Small intestine (tissue), 16 donors: ENCODE measurements at places on chromosomes 16 and 17. TPM values are rescaled to one million over a fixed set of nuclear protein-coding genes. Genes with fewer than 3 reads are reported as not detected.

DNA sequence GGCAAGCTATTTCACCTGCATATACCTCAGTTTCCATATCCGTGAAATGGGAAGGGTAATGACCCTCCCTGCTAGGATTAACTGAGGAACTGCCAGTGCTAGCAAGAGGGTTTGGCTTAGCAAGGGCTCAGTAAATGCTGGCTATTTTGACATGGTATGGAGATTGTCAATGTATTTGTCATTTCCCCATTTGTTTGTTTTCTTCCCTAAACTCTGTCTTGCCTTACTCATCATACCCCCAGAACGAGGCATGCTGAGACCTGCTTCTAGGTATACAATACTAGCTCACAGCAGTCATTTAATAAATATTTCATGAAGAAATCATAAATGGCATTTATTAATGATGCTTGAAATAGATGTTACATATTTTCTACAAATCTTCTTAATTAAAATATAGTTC is 124.0 kb downstream of the DYNLRB2 start:
- DNase-seq: no peak

GRCh38 chr17:82874011-82874835 is 34.4 kb upstream of the ZNF750 start:
- DNase-seq: no peak

GRCh38 chr16:88754912-88755744 is 29.9 kb downstream of the PIEZO1 start:
- no peak for DNase-seq

DNA sequence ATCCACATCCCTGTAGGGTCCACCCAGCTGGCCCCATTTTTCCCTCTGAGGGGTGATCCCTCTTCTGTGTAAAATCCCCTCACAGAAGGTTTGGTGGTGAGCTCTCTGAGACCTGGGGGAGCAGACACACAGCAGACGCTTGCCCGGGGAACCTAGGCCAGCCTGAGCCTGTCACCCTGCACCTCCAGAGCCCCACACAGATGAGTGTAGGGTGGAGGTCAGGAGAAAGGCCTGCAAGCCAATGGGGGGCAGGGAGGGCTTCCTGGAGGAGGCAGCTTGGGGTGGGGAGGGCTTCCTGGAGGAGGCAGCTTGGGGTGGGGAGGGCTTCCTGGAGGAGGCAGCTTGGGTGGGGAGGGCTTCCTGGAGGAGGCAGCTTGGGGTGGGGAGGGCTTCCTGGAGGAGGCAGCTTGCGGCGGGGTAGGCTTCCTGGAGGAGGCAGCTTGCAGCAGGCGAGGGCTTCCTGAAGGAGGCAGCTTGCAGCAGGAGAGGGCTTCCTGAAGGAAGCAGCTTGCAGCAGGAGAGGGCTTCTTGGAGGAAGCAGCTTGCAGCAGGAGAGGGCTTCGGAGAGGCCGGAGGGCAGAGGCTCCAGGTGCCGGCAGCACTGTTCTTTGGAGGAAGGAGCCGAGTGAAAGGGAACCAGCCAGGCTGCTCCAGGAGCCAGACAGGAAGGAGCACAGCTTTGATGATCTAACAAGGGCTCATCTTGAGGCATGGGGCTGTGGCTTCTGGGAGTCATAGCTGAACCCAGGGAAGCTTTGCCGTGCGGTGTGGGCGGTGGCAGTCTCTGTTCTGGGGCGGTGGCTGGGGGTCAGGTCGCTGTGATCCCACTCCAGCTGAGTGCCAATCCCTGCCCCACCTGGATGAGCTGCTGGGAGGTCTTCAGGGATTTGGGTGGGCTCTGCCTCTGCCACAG is 83.7 kb upstream of the ZNF469 start:
- no peak for DNase-seq

DNA sequence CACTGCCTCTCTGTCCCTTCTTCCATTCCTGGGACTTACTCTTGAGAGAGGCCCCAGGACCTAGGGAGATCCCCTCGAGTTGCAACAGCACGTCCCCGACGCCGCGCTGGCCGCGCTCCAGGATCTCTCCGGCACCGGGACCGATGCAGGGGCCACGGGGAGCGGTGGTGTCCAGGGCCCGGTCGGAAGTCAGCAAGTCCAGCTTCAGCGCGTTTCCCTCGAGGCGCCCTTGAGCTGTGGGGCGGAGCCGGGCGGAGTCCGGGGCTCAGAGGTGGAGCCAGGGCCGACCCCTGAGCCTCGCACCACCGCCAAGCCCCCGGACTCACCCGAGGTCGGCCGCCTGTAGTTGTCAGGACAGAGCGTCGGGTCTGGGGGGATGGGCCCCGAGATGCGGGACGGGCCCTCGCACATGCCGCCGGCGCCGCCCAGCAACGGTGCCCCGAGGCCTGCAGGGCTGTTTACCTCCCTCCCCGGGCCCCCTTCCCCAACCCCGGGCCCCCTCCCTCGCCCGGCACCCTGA is 458 bp downstream of the ENKD1 start:
- peak; percentile 55 for DNase-seq

- no peak for DNase-seq
Measured at GRCh38 chr17:48718761-48719641, 3.3 kb downstream of the PRAC1 start.

The CDRT15 gene
- polyA plus RNA-seq: not detected

- DNase-seq: no peak
Measured at GRCh38 chr16:90008708-90009145, 10.5 kb downstream of the DBNDD1 start.

DNA sequence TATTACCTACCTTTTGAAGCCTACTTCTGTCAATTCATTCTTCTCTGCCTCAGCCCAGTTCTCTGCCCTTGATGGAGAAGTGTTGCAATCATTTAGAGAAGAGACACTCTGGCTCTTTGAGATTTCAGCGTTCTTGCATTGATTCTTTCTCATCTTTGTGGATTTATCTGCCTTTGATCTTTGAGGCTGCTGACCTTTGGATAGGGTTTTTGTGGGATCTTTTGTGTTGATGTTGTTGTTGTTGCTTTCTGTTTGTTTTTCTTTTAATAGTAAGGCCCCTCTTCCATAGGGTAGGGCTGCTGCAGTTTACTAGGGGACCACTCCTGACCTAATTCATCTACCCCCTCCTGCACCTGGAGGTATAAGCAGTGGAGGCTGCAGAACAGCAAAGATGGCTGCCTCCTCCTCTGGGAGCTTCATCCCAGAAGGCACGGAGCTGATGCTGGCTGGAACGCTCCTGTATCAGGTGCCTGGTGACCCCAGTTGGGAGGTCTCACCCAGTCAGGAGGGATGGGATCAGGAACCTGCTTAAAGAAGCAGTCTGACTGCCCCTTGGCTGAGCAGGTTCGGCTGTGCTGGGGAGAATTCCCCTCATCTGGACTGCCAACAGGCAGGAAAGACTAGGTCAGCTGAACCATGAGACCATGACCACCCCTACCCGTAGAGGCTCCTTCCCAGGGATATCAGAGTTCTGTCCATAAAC is 28.0 kb downstream of the NFATC3 start:
- DNase-seq: no peak

- DNase-seq: peak; percentile 33
Measured at GRCh38 chr17:47660064-47660492, 10.4 kb downstream of the KPNB1 start.

DNA sequence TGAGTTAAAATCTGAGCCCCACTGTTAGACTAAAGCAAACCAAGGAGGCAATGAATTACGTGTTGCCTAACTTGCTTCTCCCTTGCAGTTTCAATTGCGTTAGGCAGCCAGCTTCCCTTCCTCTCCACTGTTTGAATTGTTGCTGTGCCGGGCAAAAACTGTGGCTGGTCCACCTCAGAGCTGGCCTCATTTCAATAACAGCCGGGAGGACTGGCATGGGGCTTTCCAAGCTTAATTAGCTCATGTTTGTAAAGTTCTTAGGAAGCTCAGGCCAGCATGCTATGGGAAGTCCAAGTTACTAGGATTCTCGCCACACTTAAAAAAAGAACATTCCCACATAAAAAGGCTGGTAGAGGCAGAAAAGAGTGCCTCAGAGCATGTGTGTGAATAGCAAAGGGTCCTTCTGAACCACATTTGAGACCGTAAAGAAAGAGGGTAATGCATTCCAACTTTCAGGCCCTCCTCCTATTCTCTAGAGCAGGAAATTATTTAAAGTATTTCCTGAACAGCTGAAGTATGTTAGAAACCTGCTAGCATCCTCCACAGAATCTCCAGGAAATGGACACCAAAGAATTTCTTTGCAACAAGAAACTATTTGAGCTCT is 79.0 kb upstream of the SMURF2 start:
- no peak for DNase-seq

- DNase-seq: no peak
Measured at GRCh38 chr17:60351012-60351695, 40.8 kb downstream of the USP32 start.

The SLC5A10 gene
- not detected for polyA plus RNA-seq
